Fibroblast of lung (primary cell): ENCODE measurements at places on chromosomes 4 and X. TPM values are rescaled to one million over a fixed set of nuclear protein-coding genes. Genes with fewer than 3 reads are reported as not detected.

The CXCL5 gene
- 0.66 and 0.77 TPM in 2 replicates for total RNA-seq

DNA sequence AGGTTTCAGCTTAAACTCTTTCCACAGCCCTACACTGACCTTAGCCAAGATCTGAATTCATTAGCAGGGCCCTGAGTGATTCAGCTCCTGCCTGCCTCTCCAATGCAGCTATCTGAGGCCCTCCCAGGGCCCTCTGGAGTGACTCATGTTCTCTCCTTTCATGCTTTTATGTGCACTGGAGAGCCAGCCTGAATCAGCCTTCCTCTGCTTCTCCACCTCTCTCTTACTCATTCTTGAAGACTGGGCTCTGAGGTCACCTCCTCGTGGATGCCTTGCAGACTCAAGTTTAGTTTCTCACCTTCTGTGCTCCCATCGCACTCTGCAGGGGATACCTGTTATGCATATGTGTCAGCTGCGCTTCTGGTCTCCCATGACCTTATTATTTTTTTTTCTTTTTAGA lies 3.1 kb upstream of the OCIAD2 start:
- peak; percentile 99 for DNase-seq

- peak; percentile 24 for DNase-seq
These were observed 10.9 kb upstream of the SASH3 start for GRCh38 chrX:129768586-129769466.

GRCh38 chr4:157992038-157992705 lies 180.7 kb downstream of the GASK1B start:
- DNase-seq: peak; percentile 91

DNA sequence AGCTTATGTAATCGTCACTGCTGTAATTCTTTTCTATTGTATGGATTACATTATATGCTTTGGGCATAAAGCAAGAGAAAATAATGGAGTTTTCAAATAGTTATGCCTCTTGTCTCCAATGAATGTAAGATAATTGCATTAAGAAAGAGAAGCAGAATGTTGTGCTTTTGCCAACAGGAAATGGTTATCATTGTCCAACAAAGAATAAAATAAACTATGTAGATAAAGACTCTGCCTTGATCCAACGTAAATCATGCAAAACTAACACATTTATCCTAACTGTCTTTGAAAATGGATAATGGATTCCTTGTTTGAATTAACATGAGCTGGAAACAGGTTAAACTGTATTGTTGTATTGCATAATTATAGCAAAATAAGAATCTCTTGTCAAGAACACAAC lies 1709.0 kb downstream of the PCDH7 start:
- peak; percentile 15 for DNase-seq

DNA sequence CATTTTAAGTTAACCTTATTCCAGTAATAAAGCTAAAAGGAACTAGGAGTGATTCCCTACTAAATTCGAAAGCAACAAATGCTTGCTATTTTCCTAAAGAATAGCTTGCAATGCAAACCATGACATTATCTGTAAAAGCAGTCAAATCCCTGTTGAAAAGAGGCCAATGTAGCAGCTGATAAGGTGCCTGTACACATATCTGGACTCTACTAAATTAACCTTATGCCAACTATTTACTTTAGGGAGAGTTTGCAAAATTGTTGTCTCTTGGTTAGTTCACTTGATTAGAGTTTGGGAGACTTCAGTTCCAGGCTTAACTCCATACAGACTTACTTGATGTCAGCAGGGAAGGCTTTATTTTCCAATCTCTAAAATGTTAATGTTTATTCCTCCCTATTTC lies 6.0 kb downstream of the IL13RA2 start:
- no peak for DNase-seq

GRCh38 chr4:139630991-139631390 lies 34.6 kb upstream of the MGST2 start:
- DNase-seq: no peak

DNA sequence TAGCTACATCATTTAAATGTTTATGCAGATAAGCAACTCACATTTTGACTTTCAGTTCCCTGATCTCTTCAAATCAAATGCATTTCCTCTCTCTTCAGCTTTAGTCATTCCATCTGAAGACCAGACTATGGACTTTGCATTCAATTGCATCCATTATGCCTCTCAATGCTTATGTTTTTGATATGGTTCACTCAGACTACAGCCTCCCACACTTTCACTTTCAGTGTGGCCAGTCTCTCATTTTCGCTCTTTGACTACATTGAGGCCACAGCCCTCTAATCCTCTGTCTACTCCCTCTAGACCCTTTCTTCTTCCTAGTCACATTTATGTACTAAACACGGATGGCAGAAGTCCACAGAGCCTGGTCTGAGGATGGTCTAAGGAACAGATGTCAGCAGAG lies 24.5 kb upstream of the VEGFC start:
- no peak for DNase-seq

DNA sequence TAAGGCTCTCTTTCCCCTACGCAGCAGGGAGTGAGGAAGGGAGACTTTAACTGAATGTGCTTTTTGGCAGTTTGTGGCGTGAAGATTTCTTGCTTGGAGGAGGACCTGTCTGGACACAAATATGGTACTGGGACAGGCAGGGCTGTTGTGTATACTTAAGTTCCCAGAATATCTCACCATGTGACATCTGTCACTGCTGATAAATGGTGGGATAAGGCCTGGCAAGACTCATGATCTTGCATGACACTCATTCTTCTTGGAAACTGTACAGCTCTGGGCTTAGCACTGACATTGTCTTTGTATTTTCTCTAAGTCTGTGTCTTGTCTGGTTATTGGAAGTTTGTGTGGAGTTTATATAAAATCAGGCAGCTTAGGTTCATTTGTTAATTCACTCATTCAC lies 93.1 kb downstream of the STK32B start:
- no peak for DNase-seq
